Immature natural killer cell (primary cell): ENCODE measurements at places on chromosomes 1 and 21.

DNA sequence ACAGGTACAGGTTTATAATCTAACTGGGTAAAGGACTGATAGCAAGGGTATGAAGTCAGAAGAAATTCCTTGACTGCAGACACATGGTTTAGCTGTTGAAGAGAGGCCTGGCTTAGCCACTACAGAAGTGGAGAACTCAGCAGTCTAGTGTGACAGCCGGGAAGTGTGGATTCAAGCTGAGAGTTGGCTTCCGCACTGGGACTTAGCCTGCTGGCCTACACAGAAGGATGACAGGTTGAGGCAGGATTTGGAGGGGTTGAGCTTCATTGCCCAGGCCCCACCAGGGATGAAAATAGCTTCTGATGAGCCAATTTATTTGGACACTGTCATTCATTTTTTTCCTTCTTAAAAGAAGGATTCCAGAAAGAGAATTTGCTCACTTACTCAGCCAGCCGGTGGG is 284.4 kb downstream of the PCP4 start:
- no peaks in the 10 kb centered on the region for H3K4me1 ChIP-seq
- no peaks in the 10 kb centered on the region for H3K27me3 ChIP-seq
- H3K27ac ChIP-seq = no peak overlapping the region
- DNase-seq = no peak
- H3K36me3 ChIP-seq = no peaks in the 10 kb centered on the region
- H3K4me3 ChIP-seq = no peak overlapping the region

- no peak for DNase-seq
- peak overlapping the region; percentile 39 for H3K27ac ChIP-seq
- H3K36me3 ChIP-seq = no peaks in the 10 kb centered on the region
Observed at GRCh38 chr1:93820554-93821422, 58.2 kb downstream of the DNTTIP2 start.

- H3K27ac ChIP-seq = no peak overlapping the region
- H3K36me3 ChIP-seq = no peaks in the 10 kb centered on the region
- no peak for DNase-seq
- H3K4me1 ChIP-seq = no peaks in the 10 kb centered on the region
Observed at GRCh38 chr1:29875557-29876028, 639.3 kb downstream of the PTPRU start.

DNA sequence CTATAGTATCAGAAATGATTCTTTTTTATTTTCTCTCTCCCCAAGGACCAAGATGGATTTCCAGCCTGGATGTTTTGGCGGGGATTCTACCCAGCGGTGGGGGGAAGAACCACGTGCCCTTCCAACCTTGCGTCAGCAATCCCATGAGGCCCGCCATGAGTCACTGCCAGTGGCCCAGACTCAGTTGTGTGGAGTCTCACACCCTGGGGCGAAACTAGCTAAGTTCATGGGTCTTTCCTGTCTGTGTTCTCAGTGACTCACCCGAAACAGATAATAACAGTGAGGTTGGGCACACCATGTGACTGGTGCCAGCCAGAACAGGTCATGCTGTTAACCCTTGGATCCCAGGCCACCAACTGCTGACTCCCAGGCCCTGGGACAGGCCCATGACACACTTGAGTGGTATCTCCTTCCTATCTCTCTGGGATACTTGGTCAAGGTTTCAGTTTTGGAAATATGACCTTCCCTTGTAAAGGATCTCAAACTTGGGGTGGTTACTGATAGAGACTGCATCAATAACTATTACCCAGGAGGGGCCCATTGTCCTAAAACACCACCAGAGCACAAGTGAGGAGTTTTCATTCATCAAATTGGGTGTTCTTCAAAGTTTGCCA is 98.0 kb upstream of the DUSP10 start:
- H3K4me3 ChIP-seq = peak overlapping the region; percentile 65
- peaks cover 35% of the 10 kb centered on the region for H3K4me1 ChIP-seq
- H3K27ac ChIP-seq = peak overlapping the region; percentile 94
- H3K36me3 ChIP-seq = no peaks in the 10 kb centered on the region
- DNase-seq = peak; percentile 83
- H3K27me3 ChIP-seq = peaks cover 5% of the 10 kb centered on the region
